ENCODE measurements at places on chromosomes 4 and X. TPM values are rescaled to one million over a fixed set of nuclear protein-coding genes. Genes with fewer than 3 reads are reported as not detected.

The MID1 gene
- 2.1 TPM for polyA plus RNA-seq

The SPARCL1 gene
- 179 TPM for polyA plus RNA-seq

The CENPE gene
- 0.15 TPM for polyA plus RNA-seq

The GPRIN3 gene
- 1.7 TPM for polyA plus RNA-seq

The GJB1 gene
- not detected for polyA plus RNA-seq

GRCh38 chr4:25970226-25970675, 56.2 kb downstream of the SMIM20 start:
- peak; percentile 46 for DNase-seq

GRCh38 chr4:163949976-163950601, 455.6 kb downstream of the TMA16 start:
- no peak for DNase-seq

DNA sequence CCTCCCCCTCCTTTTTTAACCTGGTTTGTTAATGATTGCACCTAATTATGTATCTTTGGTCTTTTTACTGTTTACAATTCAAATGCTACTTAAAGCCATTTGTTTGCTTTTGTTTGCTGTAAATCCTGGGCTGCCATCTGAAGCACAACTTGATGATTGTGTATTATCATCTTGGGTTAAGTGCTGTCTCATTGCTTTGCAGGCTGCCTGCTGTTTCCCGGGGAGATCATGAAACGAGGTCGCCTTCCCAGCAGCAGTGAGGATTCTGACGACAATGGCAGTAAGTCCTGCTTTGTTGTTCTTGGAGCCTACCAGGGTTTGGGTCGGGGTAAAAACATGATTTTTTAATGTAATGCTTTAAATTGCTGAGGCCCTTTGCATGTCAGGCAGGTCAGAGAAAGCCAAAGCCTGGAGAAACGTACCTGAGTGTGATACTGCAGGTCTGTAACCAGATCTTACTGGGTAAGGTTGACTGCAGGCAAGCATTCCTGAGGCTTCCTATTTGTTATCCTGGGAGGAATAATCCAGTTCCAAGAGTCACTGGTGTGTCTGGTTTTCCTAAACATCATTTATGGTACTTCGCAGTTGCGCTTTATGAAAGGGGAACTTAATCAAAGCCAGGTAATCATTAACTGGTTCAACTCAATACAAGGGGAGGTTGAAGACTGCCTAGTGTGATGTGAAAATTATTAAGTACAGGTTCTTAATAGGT, 22.2 kb downstream of the JADE1 start:
- no peak for DNase-seq

- DNase-seq, result no peak
These were observed 43.5 kb downstream of the CCDC158 start for GRCh38 chr4:76377481-76377901.

DNA sequence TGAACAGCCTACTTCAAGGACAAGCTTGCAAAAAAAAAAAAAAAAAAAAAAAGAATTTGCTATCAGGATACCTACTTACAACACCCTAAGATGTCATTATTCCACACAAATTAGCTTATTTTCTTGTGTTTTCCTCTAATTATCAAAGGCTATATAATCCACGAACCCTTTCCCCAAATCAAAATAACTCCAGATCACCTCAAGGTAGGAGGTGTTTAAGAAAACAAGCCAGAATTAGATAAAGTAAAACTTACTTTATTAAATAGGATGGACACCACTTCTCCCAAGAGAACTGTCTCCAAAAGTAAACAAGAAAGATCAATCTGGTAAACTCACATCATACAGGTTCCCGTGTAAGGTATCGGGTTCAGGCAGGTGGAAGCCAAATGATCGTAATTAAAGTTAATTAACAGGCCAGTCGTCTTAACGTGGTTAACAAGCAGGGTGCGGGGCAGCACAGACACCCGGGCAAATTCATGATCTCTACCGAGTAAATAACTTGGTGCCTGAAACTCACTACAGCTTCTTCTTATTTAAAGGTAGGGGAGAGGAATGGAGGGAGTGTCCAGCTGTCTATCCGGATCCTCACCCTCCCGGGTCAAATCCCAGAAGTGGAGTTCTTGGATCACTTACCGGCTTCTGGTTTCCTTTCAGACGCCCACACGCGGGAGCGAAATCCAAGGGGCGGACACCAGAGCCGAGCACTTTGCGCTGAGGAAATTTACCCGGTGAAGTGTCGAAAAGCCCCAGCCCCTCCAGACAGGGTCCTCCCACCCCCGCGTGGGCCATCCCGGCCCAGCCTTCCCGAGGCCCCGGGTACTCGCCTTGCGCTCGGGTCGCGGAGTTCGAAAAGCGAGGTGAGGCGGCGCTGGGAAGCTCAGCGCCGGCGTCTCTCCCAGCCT, 708 bp downstream of the ARAP2 start:
- DNase-seq, result peak; percentile 63

- DNase-seq, result no peak
These were observed 7.0 kb downstream of the VAMP7 start for GRCh38 chrX:155888139-155888538.

DNA sequence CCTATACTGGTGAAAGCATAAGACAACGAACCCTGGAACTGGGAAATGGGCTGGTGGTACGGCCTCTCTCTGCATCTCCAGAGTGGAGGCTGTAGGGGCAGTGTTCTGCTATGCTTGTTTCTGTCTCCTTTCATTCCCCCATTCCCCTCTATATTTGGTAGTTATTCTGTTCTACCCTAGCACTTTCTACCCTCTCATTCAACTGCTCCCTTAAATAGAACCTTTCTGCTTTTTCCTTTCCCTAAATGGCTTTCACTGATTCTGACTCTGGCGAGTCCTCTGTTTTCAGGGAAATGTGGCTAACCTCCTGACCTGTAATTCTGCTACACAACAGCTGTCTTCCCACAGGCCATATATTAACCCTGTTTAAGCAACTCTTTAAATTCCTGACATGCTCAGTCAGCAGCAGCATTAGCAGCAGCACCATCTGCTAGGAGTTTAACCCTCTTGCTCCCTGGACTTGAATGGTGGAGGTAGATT, 94.2 kb downstream of the CXCL13 start:
- no peak for DNase-seq

DNA sequence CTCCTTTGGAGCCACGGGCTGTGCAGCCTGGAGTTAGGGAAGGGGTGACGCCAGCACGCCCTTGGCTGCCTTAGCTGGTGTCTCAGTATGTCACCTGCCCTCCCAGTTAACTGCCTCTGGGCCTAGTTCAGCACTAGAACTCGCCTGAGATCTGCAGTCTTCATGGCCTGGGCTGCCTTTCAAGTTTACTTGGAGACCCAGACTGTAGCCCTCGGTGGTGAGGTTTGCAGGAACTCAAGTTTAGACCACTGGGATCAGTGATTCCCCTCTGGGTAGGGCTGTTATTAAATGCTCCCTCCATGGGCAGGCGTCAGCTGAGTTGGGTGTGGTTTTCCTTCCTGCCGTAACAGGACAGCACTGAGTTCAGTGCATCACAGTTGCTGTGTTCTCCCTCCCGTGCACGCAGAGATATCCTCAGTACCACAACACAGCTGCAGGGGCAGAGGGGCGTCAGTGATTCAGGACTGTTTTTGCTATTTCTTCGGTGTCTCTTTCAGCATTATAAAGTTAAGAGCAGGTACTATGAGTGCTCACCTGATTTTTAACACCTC, 30.5 kb downstream of the PLAC8 start:
- no peak for DNase-seq

DNA sequence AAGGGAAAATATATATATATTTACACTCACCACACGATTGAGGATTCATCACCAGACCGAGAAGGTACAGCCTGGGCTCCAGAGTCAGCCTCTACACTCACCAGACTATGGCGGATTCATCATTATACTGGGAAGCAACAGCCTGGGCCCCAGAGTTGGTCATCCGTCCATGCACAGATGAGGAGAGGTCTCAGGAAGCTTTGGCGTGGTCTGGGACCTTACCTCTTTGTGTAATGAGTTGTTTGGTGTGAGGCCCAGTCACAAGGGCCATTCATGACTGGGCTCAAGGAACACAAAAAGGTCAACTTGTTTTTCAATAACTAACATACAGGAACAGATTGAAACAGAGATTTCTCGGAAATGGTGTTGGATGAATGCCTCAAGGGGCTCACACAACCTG, 926.1 kb downstream of the FAM133A start:
- no peak for DNase-seq

DNA sequence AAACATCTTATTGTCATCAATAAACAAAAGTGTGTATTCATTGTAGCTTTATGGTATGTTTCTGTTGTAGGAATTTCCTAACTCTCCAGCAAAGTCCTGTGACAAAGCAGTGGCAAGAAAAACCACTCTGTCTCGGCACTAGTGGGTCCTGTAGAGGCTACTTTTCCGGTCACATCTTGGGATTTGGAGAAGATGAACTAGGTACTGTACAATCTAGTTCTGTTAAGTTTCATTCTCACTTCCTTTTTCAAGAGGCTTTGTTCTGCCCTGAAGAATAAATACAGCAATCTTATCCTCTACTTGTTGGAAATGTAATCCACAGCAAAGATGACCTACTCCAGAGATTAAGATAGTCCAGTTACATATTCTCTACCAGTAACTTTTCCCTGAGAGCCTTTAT, 69.3 kb downstream of the HHIP start:
- no peak for DNase-seq

GRCh38 chr4:1200425-1201035, 28.1 kb upstream of the SPON2 start:
- DNase-seq, result peak; percentile 52

GRCh38 chrX:45803383-45803921, 602.8 kb upstream of the DIPK2B start:
- DNase-seq, result no peak
